ENCODE measurements at places on chromosomes 4 and X.

DNA sequence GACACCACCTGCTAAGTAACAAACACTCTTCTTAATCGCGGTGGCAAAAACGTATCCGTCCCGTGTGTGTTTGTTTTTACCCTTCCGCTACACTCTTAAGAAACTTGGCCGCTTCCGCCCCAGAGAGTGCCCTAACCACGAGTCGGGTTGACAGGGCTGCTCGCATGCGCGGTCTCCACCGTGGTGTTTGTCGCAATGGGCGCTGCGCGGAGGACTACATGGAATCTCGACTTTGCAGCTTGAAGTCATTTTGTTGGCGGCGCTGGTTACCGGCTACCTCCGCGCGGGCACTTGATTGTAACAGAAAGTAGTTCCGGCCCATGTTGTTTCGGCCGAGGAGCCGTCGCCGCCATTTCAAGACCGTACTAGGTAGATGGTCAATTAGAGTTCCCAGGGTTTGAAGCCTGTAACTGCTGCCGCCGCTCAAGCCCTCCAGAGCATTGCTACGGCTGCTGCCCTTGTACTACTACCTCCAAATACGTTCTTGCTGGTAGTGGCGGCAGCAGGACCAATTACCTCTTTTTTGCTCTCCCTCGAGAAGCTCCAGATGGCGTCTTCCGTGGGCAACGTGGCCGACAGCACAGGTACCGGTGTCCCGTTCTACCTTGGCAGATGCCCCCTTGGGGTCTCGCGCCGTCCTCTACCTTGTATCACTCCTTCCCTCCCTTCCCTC, at the start of gene OGT:
Gene OGT, plus strand, starts transcription at position 352 of the 673 bp plus-strand sequence. Its CDS starts 196 bp downstream, at position 548.
- DNase-seq, result peak; percentile 66

GRCh38 chrX:40646489-40647306, 663 bp downstream of the CXorf38 start:
- peak; percentile 3 for DNase-seq

GRCh38 chrX:53458082-53458481, 23.9 kb upstream of the HSD17B10 start:
- DNase-seq, result no peak

DNA sequence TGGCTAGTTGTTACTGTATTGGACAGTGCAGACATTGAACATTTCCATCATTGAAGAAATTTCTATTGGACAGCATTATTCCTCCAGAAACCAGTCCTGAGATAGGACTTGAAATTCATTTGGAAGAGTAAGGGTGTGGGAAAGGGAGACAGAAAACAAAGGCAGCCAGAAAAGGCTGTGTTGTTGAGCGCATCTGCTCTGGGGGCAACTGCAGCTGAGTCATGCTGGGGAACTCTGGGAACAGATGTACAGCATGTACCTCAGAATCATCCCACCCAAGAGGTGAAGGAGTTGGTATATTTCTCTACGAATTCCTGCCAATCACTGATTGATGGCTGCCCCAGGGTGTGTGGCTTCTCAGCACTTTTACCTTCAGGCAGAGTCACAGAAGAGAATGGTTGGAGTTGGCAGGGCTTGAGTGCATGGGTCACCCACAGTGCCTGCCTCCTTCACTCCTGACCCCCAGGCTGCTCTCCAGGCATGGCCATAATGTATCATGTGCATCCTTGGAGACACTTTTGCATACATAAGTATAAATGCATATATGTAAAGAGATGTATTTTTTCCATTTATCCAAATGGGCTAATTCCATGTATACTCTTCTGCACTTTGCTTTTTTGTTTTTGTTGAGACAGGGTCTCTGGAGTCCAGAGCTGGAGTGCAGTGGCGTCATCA, 39.4 kb downstream of the GEMIN8 start:
- no peak for DNase-seq

GRCh38 chr4:34187056-34187455, 2057.3 kb downstream of the ARAP2 start:
- no peak for DNase-seq

DNA sequence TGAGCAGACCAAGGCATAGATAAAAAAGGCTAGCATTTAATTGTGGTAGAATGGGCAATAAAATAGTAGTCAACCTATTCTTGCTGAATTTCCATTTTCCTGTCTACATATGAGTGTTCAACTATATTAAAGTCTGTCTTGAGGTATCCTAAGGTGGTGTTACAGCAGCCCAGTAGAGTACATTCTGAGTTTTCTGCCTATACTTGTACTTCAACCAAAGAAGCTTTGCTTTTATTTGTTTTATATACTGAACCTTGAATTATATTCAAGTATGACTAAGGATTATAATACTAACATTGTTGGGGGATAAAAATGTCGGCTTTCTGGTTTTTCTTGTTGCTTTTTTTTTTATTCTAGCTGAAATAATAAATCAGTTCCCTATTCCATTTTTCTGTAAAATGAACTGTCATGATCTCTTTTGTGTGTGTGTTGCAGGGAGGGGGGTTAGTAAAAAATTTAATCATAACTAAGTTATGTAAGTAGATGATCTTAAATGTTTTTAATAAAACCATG, 106.7 kb downstream of the PDLIM5 start:
- no peak for DNase-seq

DNA sequence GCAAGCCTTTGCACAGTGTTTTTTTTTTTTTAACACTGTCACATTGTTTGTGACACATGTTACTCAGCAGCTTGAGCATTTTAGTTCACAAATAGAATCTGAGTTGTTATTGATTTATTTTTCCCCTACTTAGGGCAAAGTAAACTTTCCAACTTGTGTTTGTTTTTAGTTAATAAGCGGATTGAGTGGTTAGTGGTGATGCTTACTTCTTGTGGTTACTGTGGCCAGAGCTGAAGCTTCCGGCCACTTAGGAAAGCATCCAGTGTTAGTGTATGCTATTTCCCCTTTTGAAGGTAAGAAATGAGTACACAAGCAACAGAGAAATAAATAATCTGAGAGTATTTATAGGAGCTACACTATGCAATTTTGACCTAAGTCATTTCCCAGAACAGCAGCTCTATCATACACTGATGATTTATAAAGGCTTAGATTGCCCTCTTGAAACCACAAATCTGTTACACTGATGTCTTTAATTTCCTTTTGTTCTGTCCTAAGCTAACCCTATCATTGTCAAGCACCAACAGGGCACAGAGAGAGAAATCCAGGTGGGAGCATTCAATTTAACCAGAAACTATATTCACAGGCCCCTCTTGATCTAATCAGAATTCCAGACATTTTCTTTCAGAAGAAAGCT, 2464.6 kb downstream of the PCDH7 start:
- DNase-seq, result no peak

DNA sequence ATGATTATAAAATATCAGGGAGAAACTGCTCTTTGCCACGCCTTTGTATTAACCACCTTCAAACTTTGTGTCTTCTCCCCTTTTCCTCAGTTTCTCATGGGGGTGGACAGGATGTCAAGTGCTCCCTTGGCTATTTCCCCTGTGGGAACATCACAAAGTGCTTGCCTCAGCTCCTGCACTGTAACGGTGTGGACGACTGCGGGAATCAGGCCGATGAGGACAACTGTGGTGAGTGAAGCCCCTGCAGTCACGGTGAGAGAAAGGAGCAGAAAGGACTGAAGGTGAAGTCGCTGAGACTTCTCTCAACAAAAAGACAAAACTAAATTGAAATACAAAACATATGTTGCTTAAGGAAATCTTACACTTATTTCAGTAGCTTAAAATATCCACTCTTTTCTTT, 50.9 kb downstream of the RXFP1 start:
- no peak for DNase-seq
